ENCODE measurements at places on chromosomes 11 and 22. TPM values are rescaled to one million over a fixed set of nuclear protein-coding genes. Genes with fewer than 3 reads are reported as not detected.

Gene NUDT8
- 14.6 TPM for polyA plus RNA-seq

GRCh38 chr11:37105427-37105826 is 507.4 kb upstream of the RAG2 start:
- DNase-seq = no peak

- DNase-seq = no peak
Measured at GRCh38 chr22:29400576-29400975, 12.2 kb upstream of the AP1B1 start.

DNA sequence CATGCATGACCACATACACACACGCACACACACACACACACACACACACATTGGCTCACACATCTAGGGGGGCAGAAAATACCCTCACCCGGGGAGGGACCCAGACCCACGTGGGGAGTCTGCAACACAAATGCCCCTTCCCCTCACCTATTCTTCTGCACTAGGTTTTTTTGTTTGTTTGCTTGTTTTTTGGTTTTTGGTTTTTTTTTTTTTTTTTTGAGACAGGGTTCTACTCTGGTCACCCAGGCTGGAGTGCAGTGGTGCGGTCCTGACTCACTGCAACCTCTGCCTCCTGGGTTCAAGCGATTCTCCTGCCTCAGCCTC is 28.4 kb downstream of the WEE1 start:
- DNase-seq = no peak
